ENCODE measurements at places on chromosomes 4 and X.

DNA sequence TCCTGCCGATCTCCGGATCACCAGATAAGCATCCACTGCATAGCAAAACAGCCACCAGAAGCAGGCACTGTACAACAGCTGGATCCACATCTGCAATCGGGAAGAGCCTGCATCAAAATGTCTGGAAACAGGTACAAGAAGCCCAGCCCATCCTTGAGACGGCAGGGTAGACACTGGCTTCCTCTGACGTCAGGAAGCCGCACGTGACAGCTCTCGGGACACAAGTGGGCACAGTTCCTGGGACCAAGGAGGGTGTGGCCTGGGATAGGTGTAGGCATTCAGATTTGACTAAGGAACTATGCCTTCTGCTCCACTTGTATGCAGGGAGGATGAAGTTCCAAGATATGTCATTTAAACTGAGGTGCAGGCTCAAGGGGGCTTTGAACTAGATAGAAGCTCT is 6.3 kb downstream of the GPR143 start:
- DNase-seq = no peak

DNA sequence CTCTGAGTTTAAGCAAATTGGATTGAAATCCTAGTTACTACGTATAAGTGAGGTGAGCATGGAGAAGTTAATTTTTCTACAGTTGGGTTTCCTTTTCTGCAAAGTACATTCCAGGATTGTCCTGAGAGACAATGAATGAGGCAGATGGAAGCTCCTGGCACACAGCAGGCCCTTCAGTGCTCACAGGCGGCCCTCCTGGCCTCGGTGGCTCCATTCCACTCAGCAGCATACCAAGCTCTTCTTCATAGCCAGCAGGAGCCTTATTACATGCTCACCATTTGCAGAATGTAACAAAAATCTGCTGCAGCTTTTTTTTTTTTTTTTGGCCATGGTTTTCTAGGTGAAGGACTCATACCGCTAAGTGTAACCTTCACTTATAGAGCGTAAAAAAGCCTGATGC is 113.2 kb upstream of the FAM9B start:
- no peak for DNase-seq

- DNase-seq = no peak
Observed at GRCh38 chr4:121758925-121759568, 5.9 kb downstream of the SMIM43 start.

- DNase-seq = no peak
Observed at GRCh38 chrX:47191331-47191730, 2.3 kb upstream of the UBA1 start.

- no peak for DNase-seq
Observed at GRCh38 chr4:104795264-104795939, 300.7 kb upstream of the CXXC4 start.

DNA sequence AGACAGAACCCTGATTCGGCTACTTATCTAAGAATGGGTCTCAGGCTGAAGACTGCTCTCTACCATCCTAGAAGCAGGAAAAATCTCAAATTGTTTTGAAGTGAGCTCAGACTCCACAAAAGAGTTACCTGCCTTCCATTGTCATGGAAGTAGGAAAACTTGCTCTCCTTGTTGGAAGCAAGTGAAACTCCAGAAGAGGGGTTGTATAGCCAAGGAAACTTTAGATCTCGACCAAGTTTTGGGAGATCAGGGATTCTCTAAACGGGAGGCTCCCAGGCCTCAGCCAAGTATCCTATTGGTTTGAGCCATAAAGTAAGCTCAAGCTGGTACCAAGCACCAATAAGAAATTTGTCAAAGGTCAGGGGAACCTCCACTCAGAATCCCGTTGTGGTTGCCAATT is 9.2 kb upstream of the FHDC1 start:
- DNase-seq = peak; percentile 63

GRCh38 chr4:154485127-154485773 is 6.3 kb downstream of the DCHS2 start:
- no peak for DNase-seq

DNA sequence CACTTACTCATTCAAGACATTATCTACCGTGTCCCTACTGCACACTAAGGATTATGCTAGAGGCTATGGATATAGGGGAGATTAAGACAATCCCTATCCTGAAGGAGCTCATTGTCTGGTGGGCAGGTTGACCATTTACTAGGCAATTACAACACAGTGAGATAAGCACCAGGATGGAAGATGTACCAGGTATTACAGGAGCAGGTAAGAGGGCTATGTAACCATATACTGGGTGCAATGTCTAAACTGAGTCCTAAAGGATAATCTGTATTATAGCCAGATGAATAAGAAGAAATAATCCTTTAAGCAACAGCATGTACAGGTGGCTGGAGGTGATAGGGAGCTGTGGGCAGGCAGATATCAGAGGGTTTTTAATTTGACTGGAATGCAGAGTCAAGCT is 113.3 kb upstream of the TBC1D9 start:
- DNase-seq = no peak

DNA sequence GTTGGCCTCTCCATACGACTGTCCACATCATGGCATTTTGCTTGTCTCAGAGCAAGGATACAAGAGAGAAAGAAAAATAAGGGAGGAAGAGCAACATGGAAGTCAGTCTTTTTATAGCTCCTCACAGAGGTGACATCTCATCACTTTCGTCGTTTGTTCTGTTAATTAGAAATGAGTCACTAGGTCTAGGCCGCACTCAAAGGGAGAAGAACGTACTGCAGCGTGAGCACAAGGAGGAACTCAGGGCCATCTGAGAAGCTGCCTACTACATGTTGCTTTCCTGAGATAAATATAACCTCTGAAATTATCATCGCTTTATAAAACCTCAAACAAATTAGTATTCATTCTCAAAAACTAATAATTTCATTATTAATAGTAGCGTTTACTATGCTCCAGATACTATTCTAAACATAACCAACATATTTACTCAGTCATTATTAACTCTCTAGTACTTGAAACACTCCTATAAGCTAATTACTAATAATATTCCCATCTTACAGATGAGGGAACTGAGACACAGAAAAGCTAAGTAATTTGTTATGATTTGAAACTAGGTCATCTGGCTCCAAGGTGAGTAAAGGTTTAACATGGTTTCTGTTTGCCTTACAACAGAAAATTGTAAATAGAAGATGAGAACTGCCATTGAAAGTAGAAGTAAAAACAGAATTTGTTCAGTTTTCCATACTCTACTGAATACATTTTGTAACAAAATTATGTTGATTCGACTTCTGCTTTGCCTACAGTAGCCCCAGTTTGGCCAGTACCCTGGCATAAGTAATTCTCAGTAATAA is 213.2 kb upstream of the UGT8 start:
- DNase-seq = no peak

GRCh38 chr4:105666693-105667092 is 41.8 kb downstream of the INTS12 start:
- DNase-seq = no peak

DNA sequence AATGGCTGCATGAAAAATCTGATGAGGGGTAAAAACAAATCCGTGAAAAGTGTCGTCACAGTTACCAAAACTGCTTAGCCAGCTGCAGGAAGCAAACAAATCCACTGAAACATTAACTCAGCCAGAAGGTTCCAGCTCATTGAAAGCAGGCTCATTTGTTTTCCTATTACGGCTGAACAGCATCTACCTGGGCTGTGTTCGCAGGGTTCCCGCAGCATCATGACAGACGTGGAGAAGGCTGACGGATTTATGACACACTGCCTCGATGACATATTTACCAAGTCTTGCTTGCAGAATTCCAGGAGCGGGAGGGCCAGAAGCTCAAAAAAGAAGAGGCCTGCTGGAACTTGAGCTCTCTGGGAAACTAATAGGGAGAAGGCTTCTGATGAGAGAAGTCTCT is 781.1 kb downstream of the RAB28 start:
- no peak for DNase-seq

DNA sequence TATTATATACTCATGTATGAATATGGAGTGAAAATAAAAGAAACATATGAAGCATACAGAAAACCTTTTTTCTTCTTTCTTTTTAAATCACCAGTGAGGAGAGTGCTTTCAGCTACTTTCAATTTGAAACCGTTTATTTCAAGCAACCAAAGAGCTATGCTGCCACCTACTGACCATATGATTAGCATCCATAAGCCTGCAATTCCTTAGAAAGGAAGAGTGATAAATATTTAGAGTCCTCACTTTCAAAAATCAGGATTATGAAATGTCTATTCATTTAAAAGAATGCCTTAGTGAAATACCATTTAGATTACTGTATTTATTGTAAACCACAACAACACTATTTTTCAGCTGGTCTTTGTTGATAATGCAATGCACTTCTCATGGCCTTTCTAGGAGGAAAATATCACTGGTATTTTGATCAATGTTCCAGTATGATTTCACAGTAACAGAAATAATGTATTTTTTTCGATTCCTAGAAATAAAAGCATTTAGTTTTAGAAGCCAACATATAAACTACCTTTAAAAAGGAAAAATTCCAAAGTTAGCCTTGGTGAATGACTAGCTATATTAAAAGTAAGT is 667.6 kb downstream of the PCDH18 start:
- no peak for DNase-seq

- DNase-seq = no peak
Observed at GRCh38 chrX:316351-317325, 2.0 kb downstream of the GTPBP6 start.

DNA sequence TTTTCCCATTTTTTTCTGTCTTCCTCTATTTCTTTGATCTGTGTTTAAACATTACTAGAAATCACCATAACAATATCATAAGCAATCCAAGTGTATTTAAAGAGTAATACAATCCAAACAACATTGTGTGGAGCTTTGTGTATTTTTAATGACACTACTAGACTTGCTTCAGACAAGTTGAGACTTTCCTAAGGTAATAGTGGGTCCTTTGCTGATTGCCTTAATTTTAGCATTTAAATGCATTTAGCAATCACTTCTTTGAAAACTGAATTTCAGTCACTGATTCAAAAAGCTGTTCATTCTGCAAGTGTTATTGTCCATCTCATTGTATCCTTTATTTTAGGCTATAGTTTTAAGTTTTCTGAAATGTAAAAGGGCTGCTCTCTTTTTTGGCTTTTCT is 804.8 kb downstream of the ADGRL3 start:
- DNase-seq = no peak

DNA sequence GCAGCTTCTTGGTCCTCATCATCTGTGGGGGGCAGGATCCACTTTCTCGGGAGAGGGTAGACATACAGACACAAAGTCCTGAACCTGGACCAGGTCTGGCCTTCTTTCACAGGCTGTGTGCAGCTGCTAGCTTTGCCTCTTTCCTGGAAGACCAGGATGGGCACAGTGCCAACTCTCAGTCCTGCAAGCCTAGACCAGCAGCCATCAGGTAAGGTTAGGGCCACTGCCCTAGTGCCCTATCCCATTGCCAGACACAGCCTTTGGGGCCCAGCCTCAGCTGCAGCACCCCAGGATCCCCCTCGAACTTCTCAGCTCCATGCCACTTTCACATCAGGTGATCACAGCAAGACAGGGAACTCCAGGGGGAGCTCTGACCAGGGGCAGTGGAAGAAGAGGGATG is 38.4 kb downstream of the ZNF185 start:
- DNase-seq = no peak

DNA sequence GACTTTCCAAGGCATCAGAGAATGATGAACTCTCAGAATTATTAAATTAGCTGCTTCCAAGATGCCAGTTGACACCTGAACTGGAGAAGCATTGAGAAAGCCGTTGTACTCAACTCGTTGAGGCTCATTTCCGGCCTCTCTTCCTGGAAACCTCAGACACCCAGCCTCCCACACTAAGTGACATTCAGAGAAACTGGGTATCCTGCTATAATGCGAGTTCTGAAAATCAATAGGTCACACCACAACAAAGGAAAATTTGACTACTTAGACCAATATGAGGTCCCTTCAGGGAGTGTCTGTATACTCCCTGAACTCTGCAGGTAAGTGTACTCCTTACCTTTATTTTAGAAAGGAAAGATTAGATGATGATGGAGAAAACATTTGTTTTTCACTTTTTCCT is 51.2 kb downstream of the ENPEP start:
- no peak for DNase-seq

DNA sequence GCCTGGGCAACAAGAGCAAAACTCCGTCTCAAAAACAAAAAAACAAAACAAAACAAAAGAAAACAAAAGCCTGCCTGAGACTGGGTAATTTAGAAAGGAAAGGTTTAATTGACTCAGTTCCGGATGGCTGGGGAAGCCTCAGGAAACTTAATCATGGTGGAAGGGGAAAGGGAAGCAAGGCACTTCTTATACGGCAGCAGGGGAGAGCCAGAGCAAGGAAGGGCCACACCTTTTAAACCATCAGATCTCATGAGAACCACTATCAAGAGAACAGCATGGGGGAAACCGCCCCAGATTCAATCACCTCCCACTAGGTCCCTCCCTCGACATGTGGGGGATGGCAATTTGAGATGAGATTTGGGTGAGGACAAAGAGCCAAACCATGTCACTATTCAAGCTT is 122.2 kb downstream of the UBE2K start:
- no peak for DNase-seq

GRCh38 chrX:80648023-80648422 is 161.7 kb downstream of the BRWD3 start:
- DNase-seq = no peak

DNA sequence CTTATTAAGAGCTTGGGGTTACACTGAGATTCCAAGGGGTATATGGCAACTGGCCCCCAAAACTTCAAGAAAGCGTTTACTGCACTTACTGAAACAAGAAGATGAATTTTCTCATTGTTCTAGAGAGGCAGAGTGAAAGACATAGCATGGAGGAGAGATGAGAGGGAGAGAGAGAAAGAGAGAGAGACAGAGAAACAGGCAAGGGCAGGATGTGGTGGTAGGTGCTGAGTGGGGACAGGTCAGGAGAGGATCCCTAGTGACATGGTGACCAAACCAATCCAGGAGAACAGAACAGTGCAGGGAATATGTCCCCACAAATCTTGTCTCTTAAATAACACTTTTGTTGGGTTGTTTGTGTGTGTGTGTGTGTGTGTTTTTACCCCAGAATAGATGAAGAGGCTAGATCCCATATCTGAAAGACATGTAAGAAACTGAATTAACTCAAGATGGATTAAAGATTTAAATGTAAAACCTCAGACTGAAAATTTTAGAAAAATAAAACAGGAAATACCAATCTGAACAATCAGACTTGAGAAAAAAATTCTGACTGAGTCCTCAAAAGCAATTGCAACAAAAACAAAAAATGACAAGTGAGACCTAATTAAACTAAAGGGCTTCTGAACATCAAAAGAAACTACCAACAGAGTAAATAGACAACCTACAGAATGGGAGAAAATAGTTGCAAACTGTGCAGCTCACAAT is 202.2 kb downstream of the QDPR start:
- DNase-seq = no peak

DNA sequence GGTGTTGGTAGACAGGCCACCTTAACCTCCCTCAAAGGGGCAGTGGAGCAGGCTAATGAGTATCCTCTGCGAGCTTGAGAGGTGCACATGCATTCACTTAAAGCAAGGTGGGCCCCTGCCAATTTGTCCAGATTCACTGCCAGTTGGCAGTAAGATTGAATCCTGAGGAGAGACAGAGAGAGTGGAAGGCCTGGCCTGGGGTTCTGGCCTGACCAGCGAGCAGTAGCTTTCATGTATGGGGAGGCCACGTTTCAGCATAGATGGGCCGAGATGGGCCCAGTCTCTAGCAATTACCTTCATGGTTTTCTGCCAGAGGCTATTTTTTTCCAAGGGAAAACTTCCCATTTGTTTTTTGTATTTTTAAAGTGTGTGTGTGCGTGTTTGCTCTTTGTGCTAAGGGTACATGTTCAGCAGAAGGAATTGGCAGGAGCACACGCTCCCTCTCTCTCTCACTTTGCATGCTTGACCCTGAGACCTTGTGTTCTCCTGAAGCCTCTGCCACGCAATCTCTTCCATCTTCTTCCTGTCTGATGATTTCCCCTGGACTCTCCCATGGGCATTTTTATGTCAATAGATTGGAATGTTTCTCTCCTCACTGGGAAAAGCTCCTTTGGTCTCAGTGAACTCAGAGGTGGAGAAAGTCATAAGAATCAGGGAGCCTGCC is 215.8 kb upstream of the SFRP2 start:
- DNase-seq = no peak

All from iPS DF 19.7 (cell line).